Body of pancreas (tissue), 4 donors: ENCODE measurements at places on chromosomes 3 and 15. TPM values are rescaled to one million over a fixed set of nuclear protein-coding genes. Genes with fewer than 3 reads are reported as not detected.
A peak's percentile ranks its signal among the peaks of the same experiment; 100 is the strongest.

GRCh38 chr3:124041553-124041952 is 49.6 kb upstream of the ROPN1 start:
- no peak for DNase-seq

DNA sequence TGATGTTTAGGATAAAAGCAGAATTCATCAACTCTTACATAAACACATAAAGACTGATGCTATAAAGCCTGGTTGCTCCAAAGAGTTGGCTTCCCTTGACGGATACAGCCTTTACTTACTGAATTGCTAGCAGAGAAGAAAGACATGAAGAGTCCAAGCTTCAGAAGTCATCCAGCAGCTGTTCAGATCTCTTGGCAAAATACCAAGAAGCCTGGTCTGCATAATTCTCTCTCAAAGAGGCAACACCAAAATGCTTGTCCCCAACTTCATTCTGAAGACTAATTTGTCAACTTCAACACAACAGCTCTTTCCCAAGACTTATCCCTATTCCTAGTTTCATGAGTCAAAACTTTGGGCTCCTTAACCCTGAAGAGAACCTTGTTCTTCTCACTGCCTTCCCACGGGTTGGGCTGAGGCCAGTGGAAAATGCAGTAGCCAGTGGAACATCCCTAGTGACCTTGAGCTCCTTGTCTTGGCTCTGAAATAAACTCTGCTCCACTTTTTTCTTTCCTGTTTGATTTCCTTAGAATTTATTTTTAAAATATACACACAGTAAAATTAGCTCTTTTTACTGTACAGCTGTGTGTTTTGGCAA is 119.2 kb upstream of the THBS1 start:
- peak; percentile 43 for DNase-seq

- DNase-seq: no peak
Measured at GRCh38 chr3:151777880-151778279, 36.0 kb upstream of the AADAC start.

GRCh38 chr3:71451060-71451459 is 132.5 kb downstream of the FOXP1 start:
- no peak for DNase-seq

DNA sequence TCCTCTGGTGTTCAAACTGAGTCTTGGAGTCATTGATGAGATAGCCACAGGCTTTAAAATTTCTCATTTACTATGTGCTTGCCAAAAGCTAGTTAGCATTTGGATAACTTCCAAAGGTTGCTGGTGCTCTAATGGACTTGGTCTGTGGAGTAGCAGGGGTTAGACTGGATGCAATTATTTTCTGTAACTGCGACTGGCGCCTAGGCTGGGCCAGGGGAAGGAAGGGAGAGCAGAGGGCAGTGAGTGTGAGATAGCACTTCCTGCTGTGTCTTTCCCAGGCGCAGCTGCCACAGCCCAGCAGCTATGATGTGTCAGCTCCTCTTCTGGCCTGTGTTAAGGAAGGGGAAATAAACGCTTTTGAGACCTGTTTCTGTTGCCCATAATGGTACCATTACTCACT is 98.6 kb downstream of the MYRIP start:
- DNase-seq: peak; percentile 26

- no peak for DNase-seq
Measured at GRCh38 chr15:40047415-40048210, 8.6 kb upstream of the SRP14 start.

DNA sequence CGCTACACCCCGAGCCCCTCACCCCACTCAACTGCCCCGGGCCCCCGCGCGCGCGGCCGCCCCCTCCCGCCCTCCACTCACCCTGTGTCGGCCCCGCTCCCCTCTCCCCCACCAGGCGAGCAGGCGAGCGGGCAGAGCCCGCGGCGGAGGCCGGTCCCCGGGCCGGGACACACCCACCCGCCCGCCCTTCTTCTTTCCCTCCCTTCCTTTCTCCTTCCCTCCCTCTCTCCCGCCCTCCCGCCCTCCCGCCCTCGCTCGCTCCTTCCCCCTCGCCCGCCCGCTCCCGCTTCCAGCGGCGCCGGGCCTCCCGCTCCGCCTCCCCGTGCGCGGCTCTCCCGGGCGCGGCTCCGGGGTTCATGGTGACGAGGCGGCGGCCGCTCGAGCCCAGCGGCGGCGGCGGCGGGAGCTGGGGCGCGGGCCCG is at the start of gene CTDSPL:
Gene CTDSPL (plus strand): TSS at position 261 of the 422 bp plus-strand sequence. CDS start 320 bp downstream, outside the sequence.
- DNase-seq: peak; percentile 35

DNA sequence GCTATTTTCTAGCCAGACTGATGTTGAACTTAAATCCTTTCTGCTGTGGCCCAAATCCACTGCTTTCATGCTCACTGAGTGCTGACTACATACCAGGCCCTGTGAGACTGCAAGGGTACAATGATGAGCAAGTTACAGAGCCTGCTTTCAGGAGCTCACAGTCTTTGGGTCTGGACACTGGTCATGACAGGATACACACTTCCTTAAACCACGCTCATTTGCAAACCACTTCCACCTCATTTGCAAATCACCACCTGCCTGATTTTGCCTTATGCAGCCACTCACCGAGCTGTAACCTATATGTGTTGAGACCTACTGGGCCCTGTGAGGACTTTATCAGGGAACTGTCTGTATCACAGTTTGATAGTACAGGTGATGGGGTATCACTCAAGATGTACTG is 50.2 kb upstream of the LRRC58 start:
- DNase-seq: no peak

DNA sequence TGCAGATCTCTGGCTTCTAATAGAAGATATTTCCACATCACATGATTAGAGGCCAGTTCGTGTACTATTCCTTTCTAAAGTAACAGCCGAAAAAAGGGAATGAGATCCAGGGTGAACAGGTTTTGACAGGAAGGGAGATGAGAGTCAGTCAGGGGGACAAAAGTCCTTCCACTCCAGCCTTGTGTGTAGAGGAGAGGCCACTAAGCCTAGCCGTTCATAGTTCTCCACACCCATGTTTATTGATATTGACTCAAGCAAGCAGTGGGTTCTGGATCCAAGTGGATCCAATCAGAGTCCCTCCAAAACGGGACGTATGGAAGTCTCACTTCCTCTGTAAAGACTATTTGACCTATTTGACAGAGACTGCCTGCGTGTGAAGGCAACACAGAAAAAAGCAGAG is 80.4 kb upstream of the LRIG1 start:
- DNase-seq: no peak

DNA sequence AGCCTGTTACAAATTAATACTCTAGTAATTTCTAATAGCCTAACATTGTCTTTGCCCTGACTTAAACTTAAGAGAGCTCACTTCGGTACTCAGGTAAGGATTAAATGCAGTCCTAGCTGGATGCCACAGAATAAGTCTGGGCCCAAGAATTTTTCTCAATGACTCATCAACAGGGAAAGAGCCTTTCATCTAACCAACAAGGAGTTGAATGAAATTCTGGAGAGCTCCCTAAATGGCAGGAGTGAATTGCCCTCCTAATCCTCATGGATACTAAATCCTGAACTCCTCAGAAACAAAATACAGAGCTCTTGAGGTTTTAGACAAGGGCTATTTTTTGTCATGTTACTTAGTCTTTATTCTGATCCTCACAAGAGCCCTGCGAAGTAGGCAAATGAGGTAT is 159.5 kb downstream of the PLCH1 start:
- no peak for DNase-seq

GRCh38 chr3:158751316-158751715 is 19.1 kb upstream of the RARRES1 start:
- DNase-seq: no peak

GRCh38 chr15:81851757-81852156 is 194.1 kb downstream of the MEX3B start:
- no peak for DNase-seq

GRCh38 chr3:72887343-72887704 is 522 bp upstream of the GXYLT2 start:
- DNase-seq: no peak

DNA sequence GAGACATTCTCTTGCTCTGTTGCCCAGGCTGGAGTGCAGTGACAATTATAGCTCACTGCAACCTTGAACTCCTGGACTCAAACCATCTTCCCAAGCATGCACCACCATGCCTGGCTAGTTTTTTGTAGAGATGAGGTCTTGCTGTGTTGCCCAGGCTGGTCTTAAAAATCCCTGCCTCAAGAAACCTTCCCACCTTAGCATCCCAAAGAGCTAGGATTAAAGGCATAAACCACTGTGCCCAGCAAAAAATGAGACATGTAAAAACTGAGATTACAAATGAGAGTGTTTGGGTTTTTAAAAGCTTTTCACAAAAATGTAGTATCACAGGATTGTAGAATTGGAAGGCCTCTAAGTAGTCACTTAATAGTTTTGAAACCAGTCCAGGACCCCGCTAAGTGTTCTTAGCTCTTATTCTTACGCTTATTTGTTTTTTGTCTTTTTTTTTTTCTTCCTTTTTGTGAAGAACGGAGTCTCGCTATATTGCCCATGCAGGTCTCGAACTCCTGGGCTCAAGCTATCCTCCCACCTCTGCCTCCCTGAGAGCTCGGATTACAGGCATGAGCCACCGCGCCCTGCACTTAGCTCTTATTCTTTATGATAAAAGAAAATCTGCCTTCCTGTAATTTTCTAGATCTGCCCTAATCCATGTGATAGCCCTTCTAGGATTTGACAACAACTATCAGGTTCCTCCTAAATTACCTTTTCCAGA is 31.5 kb downstream of the KLHL18 start:
- DNase-seq: no peak

GRCh38 chr3:190004656-190005055 is 116.0 kb downstream of the P3H2 start:
- no peak for DNase-seq

DNA sequence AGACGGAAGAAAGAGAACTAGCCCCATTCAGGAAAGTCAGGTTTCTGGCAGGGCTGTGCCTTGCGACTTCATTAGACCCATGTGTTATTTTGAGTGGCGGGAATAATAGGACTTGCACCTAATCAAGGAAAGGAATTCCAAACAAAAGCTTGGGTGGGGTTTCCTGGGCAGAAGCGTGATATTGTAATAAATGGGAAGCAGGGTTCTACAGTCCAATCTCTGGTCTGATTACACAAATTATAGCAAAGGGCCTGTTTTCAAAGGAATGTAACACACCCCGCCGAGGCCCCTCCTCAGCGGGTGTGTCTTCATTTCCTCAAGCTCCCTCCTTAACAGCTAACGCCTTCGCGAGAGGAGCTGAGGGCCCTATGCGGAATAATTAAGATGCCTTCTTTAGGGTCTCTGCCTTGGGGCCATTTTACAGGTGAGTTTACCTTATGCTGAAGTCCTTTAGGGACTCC is 396.0 kb upstream of the C2CD4B start:
- DNase-seq: no peak

- no peak for DNase-seq
Measured at GRCh38 chr3:105359098-105359762, 7.5 kb upstream of the ALCAM start.

GRCh38 chr15:23467110-23467600 is 20.1 kb upstream of the GOLGA6L2 start:
- DNase-seq: no peak

SEMA3F gene
- total RNA-seq: 25.4 TPM

GOLGB1 gene
- 59.0 TPM for total RNA-seq

AZI2 gene
- 31.3 TPM for total RNA-seq

SAMD7 gene
- not detected for total RNA-seq

BTD gene
- 8.2 TPM for total RNA-seq

ROPN1B gene
- total RNA-seq: not detected

TMEM45A gene
- total RNA-seq: 13.7 TPM

CCR5 gene
- total RNA-seq: not detected

NTRK3 gene
- total RNA-seq: 0.66 TPM

HYAL1 gene
- total RNA-seq: 20.4 TPM

C3orf20 gene
- total RNA-seq: not detected

FGF7 gene
- 9.9 TPM for total RNA-seq

PTH1R gene
- total RNA-seq: 8.2 TPM

LXN gene
- total RNA-seq: 3.3 TPM

CYP1A2 gene
- not detected for total RNA-seq
